ENCODE measurements at places on chromosomes 4 and X. TPM values are rescaled to one million over a fixed set of nuclear protein-coding genes. Genes with fewer than 3 reads are reported as not detected.

GRCh38 chrX:48972220-48973164, 848 bp upstream of the KCND1 start:
- peak overlapping the region; percentile 66 for H3K27ac ChIP-seq
- peaks cover 18% of the 10 kb centered on the region for H3K4me1 ChIP-seq
- peaks cover 17% of the 10 kb centered on the region for H3K36me3 ChIP-seq
- DNase-seq, result peak; percentile 30
- peak overlapping the region; percentile 58 for H3K4me3 ChIP-seq

DNA sequence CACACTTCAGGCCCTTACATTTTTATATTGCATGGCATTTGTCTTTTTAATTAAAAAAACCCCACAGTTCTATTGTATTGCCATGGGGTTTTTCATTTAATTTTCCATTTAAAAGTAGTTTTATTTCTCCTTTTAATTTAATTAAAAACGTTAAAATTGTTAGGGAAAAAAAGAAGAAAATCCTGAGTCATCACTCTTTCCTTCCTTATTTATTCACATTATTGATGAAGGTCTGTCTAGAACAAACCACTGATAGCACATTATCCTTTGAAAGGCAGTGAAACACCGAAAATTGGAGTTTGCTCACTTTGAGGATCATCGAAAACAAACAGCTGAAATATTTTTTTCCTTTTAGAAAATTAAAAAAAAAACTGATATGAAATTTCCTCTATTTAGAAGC, 759.7 kb upstream of the MAGEB2 start:
- H3K4me3 ChIP-seq, result no peak overlapping the region
- no peak for DNase-seq
- H3K27me3 ChIP-seq, result no peaks in the 10 kb centered on the region

DNA sequence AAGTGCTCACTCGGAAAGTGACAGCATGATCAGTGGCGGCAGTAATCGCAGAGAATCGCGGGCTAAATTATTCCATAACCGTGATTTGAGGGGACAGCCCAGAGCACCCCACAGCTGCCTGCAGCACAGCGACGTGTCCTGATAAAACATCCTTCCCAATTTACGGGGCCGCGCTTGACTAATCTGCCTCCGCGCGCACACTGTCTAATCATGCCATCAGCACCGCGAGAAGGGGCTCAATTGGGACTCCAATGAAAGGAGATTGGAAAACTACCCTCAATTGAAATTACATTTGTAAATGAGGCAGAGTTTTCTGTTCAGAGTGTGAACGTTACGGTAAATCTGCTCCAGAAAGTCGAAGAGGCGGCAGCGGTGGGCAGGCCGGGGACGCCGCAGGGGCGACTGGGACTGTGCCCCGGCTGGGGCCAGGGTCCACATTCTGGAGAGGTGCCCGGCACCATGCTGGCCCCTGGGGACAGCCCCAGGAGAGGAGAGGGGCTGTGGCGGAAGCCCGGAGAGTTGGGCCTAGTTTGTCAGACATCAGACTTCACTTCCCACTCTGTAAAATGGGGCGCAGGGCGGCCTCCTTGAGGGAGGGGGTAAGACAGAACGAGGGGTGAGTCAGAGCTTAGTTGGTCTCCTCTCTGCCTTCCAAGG, 107.7 kb downstream of the FAM53A start:
- peak overlapping the region; percentile 22 for H3K4me3 ChIP-seq
- H3K27ac ChIP-seq, result peak overlapping the region; percentile 60
- H3K27me3 ChIP-seq, result no peaks in the 10 kb centered on the region
- no peaks in the 10 kb centered on the region for H3K36me3 ChIP-seq
- DNase-seq, result no peak

- H3K27ac ChIP-seq, result no peak overlapping the region
- no peaks in the 10 kb centered on the region for H3K27me3 ChIP-seq
- no peak for DNase-seq
- H3K36me3 ChIP-seq, result no peaks in the 10 kb centered on the region
- H3K4me3 ChIP-seq, result no peak overlapping the region
- H3K4me1 ChIP-seq, result no peaks in the 10 kb centered on the region
Observed at GRCh38 chr4:186981161-186981560, 257.5 kb upstream of the FAT1 start.

The TGIF2LX gene
- not detected for polyA plus RNA-seq

DNA sequence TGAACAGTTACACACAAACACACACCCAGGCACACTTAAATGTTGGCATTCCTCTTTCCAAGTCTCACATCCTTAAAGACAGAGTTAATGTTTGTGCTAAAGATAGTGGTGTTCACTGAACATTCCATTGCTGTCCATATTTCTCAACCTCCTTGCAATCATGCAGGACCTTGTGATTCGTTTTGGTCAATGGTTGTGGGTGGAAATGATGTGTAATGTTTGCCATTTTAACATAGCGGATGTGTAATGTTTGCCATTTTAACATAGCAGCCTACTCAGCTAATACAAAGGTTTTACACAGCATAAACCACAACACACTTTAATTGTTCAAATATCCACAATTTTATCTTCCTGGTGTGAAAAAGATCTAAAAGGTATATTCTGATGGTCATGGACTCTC, 93.9 kb downstream of the CEP44 start:
- no peaks in the 10 kb centered on the region for H3K4me1 ChIP-seq
- no peak overlapping the region for H3K27ac ChIP-seq
- H3K27me3 ChIP-seq, result peaks cover 5% of the 10 kb centered on the region
- peaks cover 4% of the 10 kb centered on the region for H3K36me3 ChIP-seq

DNA sequence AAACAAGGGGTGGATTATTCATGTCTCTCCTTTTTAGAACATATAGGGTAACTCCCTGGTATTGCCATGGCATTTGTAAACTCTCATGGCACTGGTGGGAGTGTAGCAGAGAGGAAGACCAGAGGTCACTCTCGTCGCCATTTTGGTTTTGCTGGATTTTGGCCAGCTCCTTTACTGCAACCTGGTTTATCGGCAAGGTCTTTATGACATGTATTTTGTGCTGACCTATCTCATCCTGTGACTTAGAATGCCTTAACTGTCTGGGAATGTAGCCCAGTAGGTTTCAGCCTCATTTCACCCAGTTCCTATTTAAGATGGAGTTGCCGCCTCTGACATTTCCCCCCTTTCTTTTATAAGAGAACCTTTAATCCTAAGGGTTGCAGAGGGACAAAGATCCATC, 45.8 kb downstream of the MGST2 start:
- H3K4me3 ChIP-seq, result no peak overlapping the region
- no peak overlapping the region for H3K27ac ChIP-seq
- no peaks in the 10 kb centered on the region for H3K4me1 ChIP-seq
- no peaks in the 10 kb centered on the region for H3K36me3 ChIP-seq
- no peaks in the 10 kb centered on the region for H3K27me3 ChIP-seq

The CXCL5 gene
- 0.53 TPM for polyA plus RNA-seq

DNA sequence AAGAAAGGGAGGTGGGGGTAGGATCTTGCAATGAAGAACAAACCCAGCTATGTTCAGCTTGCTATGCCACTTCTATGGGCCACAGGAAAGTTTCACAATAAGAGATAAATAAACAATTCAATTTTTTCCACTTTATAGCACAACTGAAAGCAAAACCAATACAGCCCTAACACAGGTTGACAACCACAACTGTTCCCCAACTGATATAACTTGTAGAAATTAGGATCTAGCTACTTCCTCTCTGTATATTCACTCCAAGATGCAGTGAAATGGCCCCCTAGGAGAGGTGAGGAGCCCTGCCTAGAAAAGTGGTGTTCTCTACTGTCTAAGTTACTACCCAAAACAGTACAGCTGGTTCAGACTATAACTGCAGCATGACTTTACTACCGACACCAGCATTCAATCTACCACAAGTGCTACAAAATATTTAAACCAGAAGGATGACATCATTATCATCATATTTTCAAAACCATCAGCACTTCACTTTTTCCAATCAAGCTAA, 77.0 kb downstream of the FBXW7 start:
- no peaks in the 10 kb centered on the region for H3K27me3 ChIP-seq
- H3K4me1 ChIP-seq, result peaks cover 66% of the 10 kb centered on the region
- H3K27ac ChIP-seq, result peak overlapping the region; percentile 73
- H3K36me3 ChIP-seq, result no peaks in the 10 kb centered on the region
- DNase-seq, result no peak

DNA sequence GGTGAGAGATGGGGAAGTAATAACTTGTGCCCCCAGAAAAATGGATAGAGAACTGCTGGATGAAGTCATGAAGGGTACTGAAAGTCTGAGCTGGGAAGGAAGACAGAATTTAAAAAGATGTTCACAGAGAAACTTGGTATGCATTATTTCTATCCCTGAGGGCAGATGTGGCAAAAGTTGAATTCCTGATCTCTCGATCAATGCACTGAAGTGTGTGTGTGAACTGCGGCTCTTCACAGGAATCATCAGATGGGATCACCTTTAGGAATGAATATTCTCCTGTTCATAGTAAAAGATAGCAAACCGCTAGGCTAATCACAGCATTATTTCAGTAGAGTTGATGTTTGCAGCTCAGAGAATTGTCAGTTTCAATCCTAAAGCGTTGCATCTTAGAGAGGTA, 86.4 kb downstream of the ELOVL6 start:
- DNase-seq, result no peak
- no peak overlapping the region for H3K27ac ChIP-seq
- H3K27me3 ChIP-seq, result no peaks in the 10 kb centered on the region
- H3K4me1 ChIP-seq, result peaks cover 6% of the 10 kb centered on the region
- no peaks in the 10 kb centered on the region for H3K36me3 ChIP-seq

GRCh38 chr4:126768338-126768737, 864.4 kb upstream of the INTU start:
- no peak for DNase-seq
- H3K36me3 ChIP-seq, result no peaks in the 10 kb centered on the region
- H3K4me3 ChIP-seq, result no peak overlapping the region
- no peaks in the 10 kb centered on the region for H3K4me1 ChIP-seq

- DNase-seq, result no peak
- no peaks in the 10 kb centered on the region for H3K36me3 ChIP-seq
- H3K27ac ChIP-seq, result no peak overlapping the region
Observed at GRCh38 chrX:46198858-46199257, 346.4 kb downstream of the ZNF674 start.

The EGF gene
- polyA plus RNA-seq, result 0.36 TPM

The UGT2B17 gene
- 56.0 TPM for polyA plus RNA-seq

DNA sequence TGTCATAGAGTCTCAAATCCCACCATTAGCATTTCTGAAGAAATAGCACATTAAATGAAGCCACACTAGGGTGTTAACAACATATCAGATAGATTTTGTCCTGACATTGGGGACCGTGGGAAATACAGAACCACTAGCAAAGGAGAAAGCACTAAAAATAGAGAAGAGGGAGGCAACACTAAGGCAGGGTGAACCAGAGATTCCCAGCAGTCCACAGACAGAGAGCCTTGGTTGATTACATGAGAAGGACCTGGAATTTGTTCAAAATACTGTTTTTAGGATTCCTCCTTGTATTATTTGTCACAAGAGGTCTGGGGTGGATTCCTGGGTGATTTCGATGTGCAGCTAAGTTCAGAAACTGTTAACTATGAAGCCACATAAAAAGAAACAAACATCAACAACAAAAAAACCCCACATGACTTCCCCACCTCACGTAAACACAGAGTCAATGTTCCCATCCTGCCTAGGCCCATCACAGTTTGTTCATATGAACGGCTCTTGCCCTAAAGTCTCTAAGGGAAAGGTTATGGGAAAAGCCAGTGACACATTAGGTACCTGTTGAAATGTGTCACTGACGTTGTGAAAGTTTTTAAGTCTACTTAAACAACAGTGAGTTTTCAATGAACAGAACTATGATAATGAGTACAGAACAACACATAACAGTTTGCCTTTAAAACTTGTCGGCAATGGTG, 23.6 kb upstream of the GRSF1 start:
- no peak for DNase-seq
- no peaks in the 10 kb centered on the region for H3K27me3 ChIP-seq
- no peaks in the 10 kb centered on the region for H3K36me3 ChIP-seq

DNA sequence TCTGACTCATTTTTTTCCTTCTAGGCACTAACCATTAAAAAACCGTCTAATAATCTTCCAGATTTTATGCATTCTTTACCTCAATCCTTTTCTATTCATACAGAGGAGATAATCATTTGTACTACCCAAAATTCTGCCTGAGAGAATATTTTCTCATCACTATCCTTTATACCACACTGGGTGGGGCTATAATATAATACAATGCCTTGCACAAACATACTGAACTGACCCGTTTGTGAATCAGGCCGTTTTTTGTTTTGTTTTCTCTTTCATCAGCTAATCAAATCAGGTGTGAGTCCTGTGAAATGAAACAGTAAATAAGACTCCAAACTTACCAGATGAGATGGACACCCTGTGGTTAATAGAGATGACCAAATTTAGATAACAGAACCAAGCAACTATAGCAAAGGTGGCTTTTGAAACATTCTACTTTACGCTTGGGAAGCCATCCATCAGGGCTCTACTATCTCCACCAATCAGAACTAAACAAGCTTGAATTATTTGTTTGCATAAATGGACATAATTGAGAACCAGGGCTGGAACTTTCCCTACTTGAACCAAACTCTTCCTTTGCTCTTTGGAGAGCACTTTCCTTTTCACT, 573.0 kb downstream of the GABRG1 start:
- H3K27me3 ChIP-seq, result no peaks in the 10 kb centered on the region
- no peak overlapping the region for H3K27ac ChIP-seq
- no peaks in the 10 kb centered on the region for H3K36me3 ChIP-seq
- no peak overlapping the region for H3K4me3 ChIP-seq
- DNase-seq, result no peak

GRCh38 chrX:37860721-37861120, 13.3 kb upstream of the DYNLT3 start:
- DNase-seq, result no peak
- H3K4me3 ChIP-seq, result no peak overlapping the region
- H3K36me3 ChIP-seq, result no peaks in the 10 kb centered on the region
- H3K4me1 ChIP-seq, result no peaks in the 10 kb centered on the region
- peaks cover 51% of the 10 kb centered on the region for H3K27me3 ChIP-seq

Measured in naive B cell (primary cell).